ENCODE measurements at places on chromosomes 12 and 14. TPM values are rescaled to one million over a fixed set of nuclear protein-coding genes. Genes with fewer than 3 reads are reported as not detected.

- peaks cover 13% of the 10 kb centered on the region for H3K4me1 ChIP-seq
- no peak overlapping the region for H3K4me3 ChIP-seq
- no peak for DNase-seq
- no peak overlapping the region for H3K27ac ChIP-seq
- H3K27me3 ChIP-seq: no peaks in the 10 kb centered on the region
Measured at GRCh38 chr12:21559855-21560569, 33.9 kb downstream of the SPX start.

Gene MYH6
- 1.0 TPM for total RNA-seq

- peak; percentile 72 for DNase-seq
- peak within 1 kb of the TSS; percentile 98 for H3K27ac ChIP-seq
- H3K36me3 ChIP-seq: peaks cover 10% of the 10 kb centered on the region
- H3K4me1 ChIP-seq: peaks cover 26% of the 10 kb centered on the region
- H3K4me3 ChIP-seq: peak within 1 kb of the TSS; percentile 99
- no peaks in the 10 kb centered on the region for H3K27me3 ChIP-seq
Measured at GRCh38 chr12:57772429-57773322, at the start of gene EEF1AKMT3. TSS of gene EEF1AKMT3 (plus strand) at chr12:57772614. CDS start at chr12:57772725, 111 bp downstream.

Gene TM7SF3
- total RNA-seq: 45.1 TPM

GRCh38 chr12:30898846-30899245 lies 27.7 kb upstream of the TSPAN11 start:
- DNase-seq: no peak

Gene FZD10
- not detected for total RNA-seq

GRCh38 chr14:69635981-69636639 lies 24.7 kb downstream of the SUSD6 start:
- peak; percentile 57 for DNase-seq
- H3K27ac ChIP-seq: peak overlapping the region; percentile 93
- peak overlapping the region; percentile 20 for H3K4me3 ChIP-seq
- no peaks in the 10 kb centered on the region for H3K27me3 ChIP-seq
- H3K36me3 ChIP-seq: peaks cover 23% of the 10 kb centered on the region

GRCh38 chr14:85762526-85762925 lies 232.6 kb downstream of the FLRT2 start:
- H3K36me3 ChIP-seq: no peaks in the 10 kb centered on the region
- no peak overlapping the region for H3K4me3 ChIP-seq
- no peaks in the 10 kb centered on the region for H3K27me3 ChIP-seq
- no peak overlapping the region for H3K27ac ChIP-seq
- no peaks in the 10 kb centered on the region for H3K4me1 ChIP-seq

Gene HOXC5
- total RNA-seq: not detected

DNA sequence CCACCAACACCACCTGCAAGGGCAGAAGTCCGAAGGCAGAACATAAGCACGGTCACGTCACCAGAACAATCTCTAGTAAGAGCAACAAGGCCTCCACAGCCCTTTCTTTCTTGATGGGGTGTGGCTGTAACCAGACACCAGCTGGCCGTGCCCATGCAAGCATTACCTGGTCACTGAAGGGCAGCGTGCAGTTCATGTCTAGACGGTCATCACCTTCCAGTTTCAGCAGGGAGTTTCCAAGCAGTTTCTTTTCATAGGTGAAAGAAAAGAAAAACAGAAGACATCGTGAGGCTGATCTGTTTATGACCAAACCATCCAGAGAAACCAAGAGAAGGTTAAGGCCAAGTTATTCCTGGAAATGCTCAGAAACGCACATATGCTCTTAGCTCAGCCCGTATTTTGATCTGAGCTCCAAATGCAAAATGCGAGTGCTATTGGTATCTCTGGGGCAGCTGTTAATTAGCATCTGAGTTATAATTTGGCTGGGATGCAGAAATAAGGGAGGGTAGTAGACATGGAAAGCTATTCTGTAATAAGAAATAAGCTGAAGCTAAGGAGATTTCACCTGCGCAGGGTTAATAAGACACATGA lies 42.5 kb downstream of the PRKAB1 start:
- no peak for DNase-seq
- H3K4me3 ChIP-seq: no peak overlapping the region
- no peaks in the 10 kb centered on the region for H3K27me3 ChIP-seq
- peaks cover 70% of the 10 kb centered on the region for H3K36me3 ChIP-seq
- no peaks in the 10 kb centered on the region for H3K4me1 ChIP-seq

DNA sequence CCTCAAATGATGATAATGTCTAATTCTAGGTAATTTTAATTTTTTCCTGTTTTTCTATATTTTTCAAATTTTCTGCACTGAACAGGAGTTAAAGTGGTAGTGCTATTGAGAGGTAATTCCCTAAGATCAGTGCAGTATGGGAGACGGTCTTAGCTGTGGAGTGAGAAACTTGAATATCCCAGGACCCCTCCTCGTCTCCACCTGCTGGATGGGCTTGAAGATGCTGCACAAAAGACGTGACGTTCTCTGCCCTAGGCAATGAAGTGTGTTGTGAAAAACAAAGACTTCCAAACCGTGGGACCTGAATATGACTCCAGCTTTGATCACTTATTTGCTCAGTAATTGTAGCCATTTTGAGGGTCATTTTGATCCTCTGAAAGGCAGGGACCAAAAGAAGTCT lies 298.1 kb downstream of the VRK1 start:
- H3K4me3 ChIP-seq: no peak overlapping the region
- H3K27ac ChIP-seq: no peak overlapping the region
- DNase-seq: no peak
- H3K36me3 ChIP-seq: no peaks in the 10 kb centered on the region

DNA sequence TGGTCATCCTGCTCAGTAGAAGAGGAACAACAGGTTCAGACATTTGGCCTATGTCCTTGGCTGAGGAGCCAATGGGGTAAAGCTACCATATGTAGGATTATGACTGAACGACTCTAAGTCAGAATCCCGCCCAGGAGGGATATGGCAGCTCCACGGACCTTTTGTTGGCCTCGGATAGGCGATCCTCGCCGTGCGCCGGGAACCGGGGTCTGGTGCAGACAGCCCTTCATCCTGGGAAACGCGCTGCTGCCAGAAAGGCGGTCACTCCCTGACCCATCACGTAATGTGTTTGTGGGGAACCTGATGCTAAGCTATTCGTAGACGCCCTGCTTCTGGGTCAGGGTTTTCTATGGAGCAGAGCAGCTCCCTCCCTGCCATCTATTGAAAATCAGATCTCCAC lies 178.9 kb upstream of the ALG10B start:
- H3K4me3 ChIP-seq: no peak overlapping the region
- H3K4me1 ChIP-seq: peaks cover 9% of the 10 kb centered on the region
- no peaks in the 10 kb centered on the region for H3K36me3 ChIP-seq
- DNase-seq: no peak
- H3K27ac ChIP-seq: no peak overlapping the region
- peaks cover 5% of the 10 kb centered on the region for H3K27me3 ChIP-seq

GRCh38 chr12:110600254-110600653 lies 13.7 kb upstream of the TCTN1 start:
- no peaks in the 10 kb centered on the region for H3K36me3 ChIP-seq
- no peak overlapping the region for H3K27ac ChIP-seq
- peaks cover 9% of the 10 kb centered on the region for H3K4me1 ChIP-seq
- DNase-seq: no peak

Gene BBOF1
- total RNA-seq: 1.1 TPM

DNA sequence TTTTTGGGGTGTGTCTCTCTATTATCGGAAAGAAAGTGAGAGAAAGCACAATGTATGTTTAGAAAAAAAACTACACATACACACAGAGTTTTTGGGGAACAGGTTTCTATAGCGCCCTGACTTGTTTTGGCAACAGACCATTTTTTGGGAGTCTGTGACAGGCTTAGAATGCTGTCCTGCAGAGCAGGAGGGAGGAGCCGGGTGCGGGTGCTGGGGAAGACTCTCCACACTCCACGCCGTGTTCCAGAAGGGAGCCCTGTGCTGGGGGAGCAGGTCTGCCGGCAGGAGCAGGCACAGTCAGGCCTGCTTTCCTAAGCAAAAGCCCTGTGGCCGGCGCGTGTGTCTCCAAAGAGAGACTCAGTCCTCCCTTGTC lies 26.5 kb downstream of the CD9 start:
- peaks cover 4% of the 10 kb centered on the region for H3K27me3 ChIP-seq
- no peak overlapping the region for H3K27ac ChIP-seq
- DNase-seq: no peak
- no peak overlapping the region for H3K4me3 ChIP-seq
- no peaks in the 10 kb centered on the region for H3K36me3 ChIP-seq

Gene TMEM119
- 0.16 TPM for total RNA-seq

DNA sequence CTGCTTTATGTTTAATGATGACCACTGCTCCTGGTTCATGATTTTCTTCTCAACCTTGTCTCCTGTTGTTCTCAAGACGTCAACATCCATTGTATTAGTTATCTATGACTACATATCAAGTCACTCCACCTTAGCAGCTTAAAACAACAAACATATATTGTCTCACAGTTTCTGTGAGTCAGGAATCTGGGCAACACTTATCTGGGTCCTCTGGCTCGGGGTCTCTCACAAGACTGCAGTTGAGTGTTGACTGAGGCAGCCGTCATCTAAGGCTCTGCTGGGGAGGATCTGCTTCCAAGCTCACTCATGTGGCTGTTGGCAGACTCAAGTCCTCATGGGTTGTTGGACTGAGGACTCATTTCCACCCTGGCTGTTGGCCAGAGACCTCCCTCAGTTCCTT lies 27.3 kb upstream of the FRS2 start:
- no peaks in the 10 kb centered on the region for H3K27me3 ChIP-seq
- no peaks in the 10 kb centered on the region for H3K36me3 ChIP-seq
- H3K4me3 ChIP-seq: no peak overlapping the region
- DNase-seq: no peak
- H3K4me1 ChIP-seq: no peaks in the 10 kb centered on the region

DNA sequence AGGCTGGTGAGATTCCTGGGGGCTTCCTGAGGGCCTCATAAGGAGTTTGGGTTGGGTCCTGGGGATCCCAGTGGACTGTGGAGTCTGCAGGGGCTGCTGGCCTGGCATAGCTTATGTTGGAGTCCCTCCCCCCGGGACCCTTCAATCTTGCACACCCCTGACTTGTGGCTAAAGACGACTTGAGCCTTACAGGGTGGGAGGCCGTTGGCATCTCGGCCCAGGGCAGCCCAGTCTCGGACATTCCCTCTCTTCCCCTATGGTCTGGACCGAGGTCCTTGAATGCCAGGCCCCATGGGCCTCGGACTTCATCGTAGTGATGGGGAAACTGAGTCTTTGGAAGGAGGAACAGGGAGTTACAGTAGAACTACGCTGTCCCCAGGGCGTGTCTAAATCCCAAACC lies 12.5 kb downstream of the RTL1 start:
- DNase-seq: no peak
- H3K4me1 ChIP-seq: no peaks in the 10 kb centered on the region
- H3K27me3 ChIP-seq: peaks cover 19% of the 10 kb centered on the region

DNA sequence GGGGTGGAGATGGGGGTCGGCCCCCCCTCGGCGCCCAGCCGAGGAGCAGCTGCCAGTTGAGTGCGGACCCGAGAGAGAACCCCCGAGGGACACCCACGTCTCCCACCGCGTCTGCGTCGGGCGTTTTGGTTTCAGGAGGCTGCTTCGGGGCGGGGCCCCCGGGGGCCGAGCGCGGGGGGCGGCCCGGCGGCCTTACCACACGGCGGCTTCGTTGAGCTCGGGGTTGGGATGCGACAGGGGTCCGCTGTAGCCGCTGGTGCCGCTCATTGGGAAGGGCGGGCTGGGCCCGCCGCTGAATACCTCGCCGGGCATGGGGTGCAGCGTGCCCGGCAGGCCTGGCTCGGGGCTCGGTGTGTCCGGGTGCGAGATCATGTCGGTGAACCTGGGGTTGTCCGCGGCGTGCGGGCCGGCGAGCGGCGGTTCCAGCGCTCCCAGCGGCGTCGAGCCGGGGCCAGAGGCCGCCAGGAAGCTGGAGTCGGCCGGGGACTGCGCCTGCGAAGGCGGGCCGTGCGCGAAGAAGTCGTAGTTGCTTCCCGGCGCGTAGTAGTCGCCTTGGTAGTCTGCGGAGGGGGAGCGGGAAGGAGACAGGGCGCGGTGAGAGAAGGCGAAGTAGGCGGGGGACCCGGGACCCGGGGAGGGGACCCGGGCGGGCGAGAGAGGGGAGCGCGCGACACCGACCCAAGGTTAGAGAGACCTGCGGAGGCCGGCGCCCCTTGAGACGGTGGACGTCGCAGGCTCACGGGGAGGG lies 8.5 kb downstream of the LHX5 start:
- peaks cover 14% of the 10 kb centered on the region for H3K4me1 ChIP-seq
- H3K27ac ChIP-seq: peak overlapping the region; percentile 72

GRCh38 chr14:91089958-91090535 lies 23.8 kb upstream of the DGLUCY start:
- DNase-seq: no peak
- H3K36me3 ChIP-seq: peaks cover 5% of the 10 kb centered on the region
- H3K27me3 ChIP-seq: no peaks in the 10 kb centered on the region
- H3K4me3 ChIP-seq: no peak overlapping the region

GRCh38 chr14:99686557-99687283 lies 2.6 kb downstream of the CYP46A1 start:
- peak; percentile 36 for DNase-seq
- no peak overlapping the region for H3K4me3 ChIP-seq
- no peak overlapping the region for H3K27ac ChIP-seq
- H3K36me3 ChIP-seq: no peaks in the 10 kb centered on the region
- H3K4me1 ChIP-seq: peaks cover 12% of the 10 kb centered on the region

Gene ZC3H10
- 11.7 TPM for total RNA-seq

DNA sequence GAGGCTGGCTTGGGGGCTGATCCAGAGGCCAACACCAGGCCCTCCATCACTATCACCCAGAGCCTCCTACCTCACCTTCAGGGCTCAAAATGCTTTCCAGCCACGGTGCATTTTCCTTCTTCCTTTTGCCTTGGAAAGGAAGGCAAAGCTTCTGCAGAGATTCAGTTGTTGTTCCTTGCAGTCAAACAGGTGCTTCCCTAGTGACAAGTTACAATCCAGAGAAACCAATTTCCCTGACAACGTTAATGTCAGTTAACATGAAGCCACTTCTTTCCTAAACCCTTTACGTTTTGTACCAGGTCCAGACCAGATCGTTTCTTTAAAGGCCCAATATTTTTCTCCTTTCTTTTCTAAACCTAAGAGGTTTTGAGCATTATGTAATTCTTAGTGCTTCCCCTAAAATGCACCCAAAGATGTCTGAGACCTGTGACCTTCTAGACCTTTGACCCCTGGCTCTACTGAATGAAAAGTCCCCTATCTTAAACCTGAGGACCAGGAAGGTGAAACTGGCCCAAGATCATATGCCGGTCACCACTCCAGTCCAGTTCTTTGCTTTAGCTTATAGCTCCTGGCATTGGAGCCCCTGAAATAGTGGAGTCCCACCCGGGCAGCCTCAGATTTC lies 211.5 kb downstream of the SLC41A2 start:
- DNase-seq: no peak
- H3K4me1 ChIP-seq: peaks cover 47% of the 10 kb centered on the region
- H3K27me3 ChIP-seq: no peaks in the 10 kb centered on the region
- peaks cover 12% of the 10 kb centered on the region for H3K36me3 ChIP-seq

Gene CMKLR1
- not detected for total RNA-seq

DNA sequence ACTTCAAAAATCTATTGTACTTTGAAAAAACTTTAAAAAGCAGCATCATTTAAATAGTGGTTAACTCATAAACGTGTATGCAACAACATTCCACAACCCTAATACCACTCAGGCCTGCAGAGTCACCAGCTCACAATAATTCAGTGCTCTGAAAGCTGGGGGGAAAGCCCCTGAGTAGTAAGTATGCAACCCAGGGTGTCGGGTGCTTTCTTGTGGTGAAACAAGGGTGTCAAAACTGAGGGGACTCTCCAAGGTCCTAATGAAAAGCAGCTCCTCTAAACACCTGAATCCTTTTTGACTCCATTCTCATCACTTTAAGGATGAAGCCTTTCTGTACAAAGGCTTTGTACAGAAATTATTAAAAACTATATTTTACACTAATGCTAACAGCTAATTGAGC lies 33.7 kb downstream of the FGFR1OP2 start:
- H3K36me3 ChIP-seq: peaks cover 51% of the 10 kb centered on the region
- H3K4me3 ChIP-seq: no peak overlapping the region
- no peak overlapping the region for H3K27ac ChIP-seq
- peak; percentile 71 for DNase-seq
- H3K4me1 ChIP-seq: peaks cover 18% of the 10 kb centered on the region

Data from activated CD8-positive, alpha-beta memory T cell treated with anti-CD3 and anti-CD28 coated beads, Interleukin-2, amount 10 ng/mL, durations not matched to agents 7 days and 5 days (primary cell).